ENCODE measurements at places on chromosomes 11 and 22. TPM values are rescaled to one million over a fixed set of nuclear protein-coding genes. Genes with fewer than 3 reads are reported as not detected.

DNA sequence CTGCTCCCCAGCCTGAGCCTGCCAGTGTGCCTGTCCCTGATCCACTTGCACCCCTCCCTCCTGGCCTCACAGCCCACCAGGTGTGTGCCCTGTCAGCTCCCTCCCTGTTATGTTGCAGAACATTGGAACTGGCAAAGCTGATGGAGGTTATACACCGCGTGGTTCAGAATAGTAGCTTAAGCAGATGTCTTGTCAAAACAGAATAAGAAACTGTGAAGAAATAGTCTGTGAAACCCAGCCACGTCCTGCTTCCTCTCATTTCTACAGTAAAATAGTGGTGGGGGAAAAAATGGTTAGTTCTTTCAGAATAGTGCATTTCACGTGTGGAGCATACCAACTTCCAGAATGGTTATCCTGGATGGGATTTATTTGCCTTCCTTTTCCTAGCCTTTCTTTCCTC, 161.2 kb upstream of the NAV2 start:
- no peak overlapping the region for H3K4me3 ChIP-seq
- H3K4me1 ChIP-seq: peaks cover 3% of the 10 kb centered on the region
- DNase-seq: no peak
- H3K27me3 ChIP-seq: peaks cover 5% of the 10 kb centered on the region
- H3K36me3 ChIP-seq: no peaks in the 10 kb centered on the region

The SLC6A5 gene
- total RNA-seq: not detected

The KCNQ1OT1 gene
- 14.5 TPM for total RNA-seq

The KRTAP5-4 gene
- total RNA-seq: not detected
